ENCODE measurements at places on chromosomes 6 and 20.

DNA sequence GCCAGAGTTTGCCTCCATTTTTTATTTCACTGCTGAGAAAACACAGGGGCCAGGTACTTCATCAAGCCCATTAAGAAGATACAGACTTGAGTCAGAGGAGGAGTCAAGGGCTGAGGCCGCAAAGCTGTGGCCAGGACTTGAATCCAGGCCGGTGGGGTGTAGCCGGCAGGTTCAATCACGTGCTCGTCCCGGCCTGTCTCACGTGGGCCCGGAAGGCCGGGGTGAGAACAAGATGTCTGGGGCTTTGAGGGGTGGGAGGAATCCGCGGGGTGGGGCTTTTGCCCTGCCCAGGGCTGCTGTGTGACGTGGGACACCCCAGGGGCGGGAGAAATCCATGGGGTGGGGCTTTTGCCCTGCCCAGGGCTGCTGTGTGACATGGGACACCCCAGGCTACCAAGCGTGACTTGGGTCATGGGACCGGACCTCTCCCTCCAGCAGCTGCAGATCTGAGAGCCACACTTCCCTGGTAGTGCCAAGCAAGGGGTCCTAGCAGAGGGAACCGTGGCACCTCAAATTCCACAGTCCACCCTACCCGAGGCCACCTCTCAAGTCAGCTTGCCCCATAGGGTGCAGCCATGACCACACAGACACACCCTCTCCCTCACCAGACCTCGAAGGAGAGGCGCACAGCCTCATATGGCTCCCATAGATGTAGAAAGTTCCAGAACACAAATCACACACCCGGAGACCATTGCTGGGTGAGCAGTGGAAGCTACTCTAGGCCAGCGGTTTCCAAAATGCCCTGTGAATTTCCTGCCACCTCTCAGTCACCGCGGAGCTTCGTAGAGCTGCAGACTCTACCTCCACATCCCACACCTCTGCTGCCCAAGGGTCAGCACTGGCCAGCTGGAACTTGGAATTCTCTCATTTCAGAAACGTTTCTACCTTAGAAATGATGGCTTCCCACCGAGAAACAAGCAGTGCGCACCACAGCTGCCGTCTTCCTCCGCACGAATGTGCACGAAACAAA is 156.1 kb downstream of the DLL1 start:
- DNase-seq: peak; percentile 30
- no peaks in the 10 kb centered on the region for H3K36me3 ChIP-seq
- no peak overlapping the region for H3K27ac ChIP-seq

- no peak overlapping the region for H3K4me3 ChIP-seq
- DNase-seq: no peak
- H3K27ac ChIP-seq: no peak overlapping the region
Measured at GRCh38 chr6:101279410-101279809, 114.1 kb upstream of the GRIK2 start.

DNA sequence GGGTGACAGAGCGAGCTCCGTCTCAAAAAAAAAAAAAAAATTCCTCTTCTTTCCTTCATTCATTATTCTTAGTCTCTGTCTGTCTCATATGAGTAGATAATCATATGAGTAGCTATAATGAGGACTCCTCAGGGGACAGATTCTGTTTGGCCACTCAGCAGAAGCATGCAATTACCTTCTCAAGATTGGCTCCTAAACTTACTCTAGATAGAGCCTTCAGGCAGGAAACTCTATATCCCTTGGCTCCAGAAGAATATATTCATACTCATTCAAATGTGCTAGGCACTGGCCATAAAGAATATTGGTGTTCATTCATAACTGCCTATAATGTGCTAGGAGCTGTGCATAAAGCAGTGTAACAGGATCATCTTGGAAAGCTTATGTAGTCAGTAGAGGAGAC is 2.2 kb upstream of the ACAT2 start:
- no peak for DNase-seq
- H3K36me3 ChIP-seq: peaks cover 44% of the 10 kb centered on the region
- no peak overlapping the region for H3K27ac ChIP-seq
- no peaks in the 10 kb centered on the region for H3K27me3 ChIP-seq
- H3K4me3 ChIP-seq: no peak overlapping the region
- H3K4me1 ChIP-seq: peaks cover 5% of the 10 kb centered on the region

DNA sequence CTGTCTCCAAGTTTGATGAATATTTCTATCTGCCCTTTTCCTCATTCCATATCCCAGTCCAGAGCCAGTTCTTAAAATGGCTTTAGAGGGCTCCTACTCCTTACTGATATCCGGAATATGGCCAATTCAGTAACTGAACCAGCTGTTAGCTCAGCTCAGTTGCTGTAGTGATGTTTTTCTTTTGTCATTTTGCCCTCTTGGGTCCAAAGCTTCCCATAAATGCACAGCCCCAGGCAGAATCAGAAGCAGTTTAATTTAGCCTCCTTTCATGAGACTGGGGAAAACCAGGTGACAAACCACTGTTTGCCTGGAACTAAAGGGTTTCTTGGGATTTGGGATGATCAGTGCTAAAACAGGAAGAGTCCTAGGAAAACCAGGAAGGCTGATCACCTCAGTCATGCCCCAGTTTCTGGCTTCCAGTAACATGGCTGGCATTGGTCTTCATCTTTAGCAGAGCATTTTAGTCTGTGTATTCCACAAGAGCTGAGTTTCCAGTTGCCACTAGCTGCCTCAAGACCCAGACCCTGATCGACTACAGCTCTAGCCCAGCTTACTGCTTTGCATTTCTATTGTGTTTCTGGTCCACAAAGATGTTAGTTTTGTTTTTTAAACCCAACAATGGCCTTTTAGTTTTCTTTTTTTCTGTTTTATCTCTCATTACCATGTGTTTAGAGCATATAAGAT is 40.6 kb upstream of the REV3L start:
- no peaks in the 10 kb centered on the region for H3K27me3 ChIP-seq
- DNase-seq: no peak
- H3K27ac ChIP-seq: no peak overlapping the region
- H3K4me3 ChIP-seq: no peak overlapping the region
- no peaks in the 10 kb centered on the region for H3K4me1 ChIP-seq

DNA sequence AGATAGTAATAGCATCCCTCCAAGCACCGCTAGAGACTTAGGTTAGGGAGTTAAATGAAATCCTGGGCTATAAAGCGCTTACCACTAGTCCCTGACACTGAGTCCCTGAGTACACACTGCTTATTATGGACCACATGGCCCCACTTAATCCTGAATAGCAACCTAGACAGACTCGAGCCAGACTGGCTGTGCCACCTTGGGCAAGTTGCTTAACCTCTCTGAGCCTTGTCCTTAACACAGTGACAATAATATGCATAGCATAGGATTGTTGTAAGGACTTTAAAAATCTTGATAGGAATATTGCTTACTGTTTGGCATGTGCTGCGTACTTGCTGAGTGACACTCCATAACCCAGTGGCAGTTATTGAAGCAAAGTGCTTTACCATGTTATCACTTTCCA is 125.6 kb upstream of the SASH1 start:
- H3K4me1 ChIP-seq: no peaks in the 10 kb centered on the region
- DNase-seq: no peak
- no peak overlapping the region for H3K4me3 ChIP-seq
- H3K27me3 ChIP-seq: no peaks in the 10 kb centered on the region
- H3K27ac ChIP-seq: no peak overlapping the region
- H3K36me3 ChIP-seq: no peaks in the 10 kb centered on the region
